T47D (cell line): ENCODE measurements at places on chromosomes 6 and 20.

DNA sequence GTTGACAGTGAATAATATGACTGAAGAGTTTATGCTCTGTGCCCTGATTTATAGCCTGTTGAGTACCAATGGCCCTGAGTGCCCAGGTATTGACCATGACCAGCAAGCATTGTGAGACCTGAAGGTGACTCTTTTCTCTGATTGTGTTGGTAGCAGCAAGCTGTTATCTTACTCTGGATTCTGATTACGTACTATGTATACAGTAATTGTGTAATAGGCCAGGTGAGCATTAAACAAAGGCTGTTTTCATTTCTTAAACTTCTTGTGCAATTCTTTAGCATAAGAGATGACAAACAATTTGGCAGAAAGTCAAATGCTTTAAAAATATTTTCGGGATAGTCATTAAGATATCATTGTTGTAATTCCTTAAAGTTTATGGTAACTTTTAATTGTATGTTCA, 111.7 kb upstream of the PTPRK start:
- DNase-seq: no peak

GRCh38 chr6:31794866-31795615, 511 bp downstream of the VARS1 start:
- no peak for DNase-seq

GRCh38 chr20:61497029-61497627, 245.1 kb downstream of the CDH4 start:
- no peak for DNase-seq

GRCh38 chr6:83153883-83154521, 39.1 kb downstream of the PGM3 start:
- DNase-seq: no peak

GRCh38 chr20:31607640-31608250, 2.7 kb downstream of the ID1 start:
- DNase-seq: no peak

DNA sequence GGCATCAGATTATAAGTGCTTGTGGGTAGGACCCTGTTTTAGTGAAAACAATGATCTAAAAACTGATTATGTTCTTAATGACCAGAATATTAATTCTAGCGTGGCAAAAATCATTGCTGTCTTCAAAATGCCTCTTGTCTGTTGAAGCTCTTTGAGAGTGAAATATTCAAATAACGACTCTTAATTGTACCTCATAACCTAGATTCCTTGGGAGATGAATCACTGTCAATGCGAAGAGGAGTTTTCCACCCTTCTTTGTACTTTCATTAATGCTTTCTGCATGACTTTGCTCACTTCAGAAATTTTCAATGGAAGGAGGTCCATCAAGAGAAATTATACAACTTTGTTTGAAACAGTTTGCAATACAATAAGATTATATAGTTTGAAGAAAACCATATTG, 71.5 kb downstream of the CRYBG1 start:
- no peak for DNase-seq

GRCh38 chr20:25246182-25246999, 1.5 kb upstream of the PYGB start:
- no peak for DNase-seq

- DNase-seq: no peak
These were observed 474.1 kb upstream of the BTBD3 start for GRCh38 chr20:11443382-11444119.

GRCh38 chr6:77337392-77337791, 125.9 kb downstream of the HTR1B start:
- no peak for DNase-seq

DNA sequence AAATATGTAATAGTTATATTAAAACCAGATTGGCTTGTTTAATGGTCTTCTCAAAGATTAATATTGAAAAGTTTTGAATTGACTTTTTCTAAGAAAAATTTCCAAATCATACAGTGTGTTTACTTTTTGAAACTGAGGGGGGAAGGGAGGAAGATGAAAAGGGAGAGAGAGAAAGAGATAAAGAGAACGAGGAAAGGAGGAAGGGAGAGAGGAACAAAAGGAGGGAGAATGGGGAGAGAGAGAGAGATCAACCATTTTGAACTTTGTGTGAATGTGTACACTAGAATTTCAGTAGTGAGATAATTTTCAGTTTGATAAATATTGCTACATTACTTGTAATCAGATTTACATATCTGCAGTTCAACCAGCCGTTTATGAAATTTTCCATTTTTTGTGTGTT, 124.5 kb downstream of the EPHA7 start:
- DNase-seq: no peak

GRCh38 chr20:33281550-33282146, 1.4 kb upstream of the BPIFB1 start:
- no peak for DNase-seq

- no peak for DNase-seq
These were observed 60.5 kb downstream of the MTHFD1L start for GRCh38 chr6:150925976-150926375.

DNA sequence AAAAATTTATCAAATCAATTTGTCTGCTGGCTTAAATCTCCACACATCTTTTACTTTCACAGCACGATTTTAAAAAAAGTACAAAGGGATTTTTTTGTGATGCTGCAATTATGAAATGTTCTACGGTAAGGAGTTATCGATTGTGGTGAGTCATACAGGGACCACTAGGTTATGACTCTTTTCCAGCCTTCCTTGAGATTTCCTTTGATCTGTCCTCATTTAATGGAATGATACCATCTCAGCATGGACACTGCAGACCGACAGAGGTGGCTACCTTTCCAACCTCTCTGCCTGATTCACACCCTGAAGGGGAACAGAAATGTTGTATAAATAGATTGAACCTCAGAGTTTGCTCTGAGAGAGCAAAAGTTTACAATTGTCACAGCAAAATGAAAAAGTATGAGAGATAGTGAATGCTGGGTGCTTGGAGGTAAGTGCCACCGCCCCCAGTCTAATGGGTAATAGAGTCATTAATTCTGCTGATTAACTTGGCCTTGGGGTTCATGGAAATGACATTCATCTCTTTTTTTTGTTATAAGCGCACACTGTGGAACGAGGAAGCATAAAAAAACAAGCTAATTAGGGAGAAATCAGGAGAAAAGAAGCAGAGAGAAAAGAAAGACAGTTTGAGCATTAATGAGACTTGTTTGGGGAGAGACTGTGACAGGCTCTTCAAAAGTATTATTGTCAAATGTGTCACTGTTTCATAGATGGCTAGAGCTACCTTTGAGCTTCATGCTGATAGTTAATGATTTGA, 306.0 kb downstream of the RNF144B start:
- no peak for DNase-seq

DNA sequence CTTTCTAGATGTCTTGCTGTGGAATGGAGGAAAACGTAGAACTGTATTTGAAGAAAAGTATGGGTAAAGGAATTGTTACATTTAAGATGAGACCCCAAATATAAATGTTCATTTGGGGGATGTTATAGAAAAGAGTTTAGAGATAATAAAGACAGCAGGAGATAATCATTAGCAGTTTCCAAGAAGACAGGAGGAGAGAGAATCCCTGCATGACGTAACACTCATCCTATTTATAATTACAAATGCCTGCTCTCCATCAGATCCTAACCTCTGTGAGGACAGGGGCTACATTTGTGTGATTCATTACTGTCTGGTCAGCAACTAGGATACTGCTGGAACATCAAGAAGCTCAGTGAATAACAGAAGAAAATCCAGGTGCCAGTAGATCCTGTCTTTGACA, 133.0 kb upstream of the HDDC2 start:
- DNase-seq: no peak

DNA sequence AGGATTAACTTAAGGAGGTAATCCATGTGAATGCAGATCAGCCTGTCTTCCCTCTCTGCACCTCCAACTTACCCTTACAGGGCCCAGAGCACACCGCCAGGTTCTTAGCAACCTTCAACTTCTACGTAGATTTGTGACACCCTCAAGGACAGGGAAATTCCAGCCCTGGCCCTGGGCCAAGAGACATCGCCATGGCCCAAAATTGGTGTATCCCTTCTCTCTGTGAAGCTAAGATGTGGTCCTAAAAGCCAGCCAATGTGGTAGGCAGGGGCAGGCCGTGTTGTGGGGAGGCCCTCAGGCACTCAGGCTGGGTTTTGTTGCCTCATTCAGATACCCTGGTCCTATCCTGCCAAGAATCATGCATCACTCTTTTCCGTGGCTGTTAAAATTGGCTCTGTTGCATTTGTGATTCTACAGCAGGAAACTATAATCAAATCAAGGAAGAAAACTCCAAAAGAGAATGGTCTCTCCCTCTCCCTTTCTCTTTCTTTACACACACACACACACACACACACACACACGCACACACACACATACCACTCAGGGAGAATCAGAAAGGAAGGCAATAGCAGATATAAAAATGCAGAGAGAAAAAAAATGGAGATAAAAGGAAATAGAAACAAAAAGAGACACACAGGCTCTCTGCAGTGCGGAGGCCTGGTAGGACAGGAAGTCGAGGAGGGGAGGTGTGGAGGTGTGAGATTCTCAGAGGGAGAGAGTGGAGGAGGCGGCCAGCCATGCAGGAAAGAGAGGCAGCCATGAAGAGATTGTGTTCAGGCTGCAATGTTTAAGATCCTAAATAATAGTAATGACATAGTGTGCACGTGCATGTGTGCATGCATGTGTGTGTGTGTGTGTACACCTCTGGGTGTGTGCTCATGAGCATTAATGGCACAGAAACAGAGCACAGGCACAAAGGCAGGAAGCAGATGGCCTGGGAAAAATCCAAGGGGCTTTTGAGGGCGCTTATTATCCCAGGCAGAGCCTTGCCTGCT, 201.8 kb upstream of the LRFN2 start:
- no peak for DNase-seq

DNA sequence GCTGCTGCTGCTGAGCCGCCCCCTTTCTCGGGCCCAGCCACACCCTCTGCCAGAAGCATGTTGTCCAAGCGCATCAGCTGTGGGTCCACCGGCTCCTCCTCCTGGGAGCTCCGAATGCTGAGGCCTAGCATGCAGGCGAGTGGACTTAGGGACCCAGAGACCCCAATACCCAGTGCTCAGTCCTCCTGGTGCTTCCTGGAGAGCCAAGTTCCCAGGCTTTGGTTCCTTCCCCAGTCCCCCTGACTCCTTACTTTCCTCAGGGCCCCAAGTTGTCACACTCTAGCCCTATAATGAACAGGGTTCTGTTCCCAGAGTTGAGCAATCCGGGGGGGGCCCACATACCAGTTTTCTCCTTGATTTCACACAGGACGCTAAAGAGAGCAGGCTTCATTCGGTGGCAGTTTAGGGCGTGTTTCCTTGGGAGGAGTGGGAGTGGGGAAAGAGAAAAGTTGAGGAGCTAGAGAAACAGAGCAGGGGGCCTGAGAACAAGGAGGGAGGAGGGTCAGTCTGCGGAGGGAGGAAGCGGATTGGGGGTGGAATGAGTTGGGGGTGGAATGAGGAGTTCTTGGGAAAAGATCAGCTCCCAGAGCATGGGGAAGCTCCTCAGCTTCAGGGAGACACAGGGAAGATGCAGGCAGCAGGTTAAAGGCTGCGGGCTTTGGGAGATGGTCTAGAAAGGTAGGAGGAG, 1.5 kb downstream of the PBX2 start:
- no peak for DNase-seq

DNA sequence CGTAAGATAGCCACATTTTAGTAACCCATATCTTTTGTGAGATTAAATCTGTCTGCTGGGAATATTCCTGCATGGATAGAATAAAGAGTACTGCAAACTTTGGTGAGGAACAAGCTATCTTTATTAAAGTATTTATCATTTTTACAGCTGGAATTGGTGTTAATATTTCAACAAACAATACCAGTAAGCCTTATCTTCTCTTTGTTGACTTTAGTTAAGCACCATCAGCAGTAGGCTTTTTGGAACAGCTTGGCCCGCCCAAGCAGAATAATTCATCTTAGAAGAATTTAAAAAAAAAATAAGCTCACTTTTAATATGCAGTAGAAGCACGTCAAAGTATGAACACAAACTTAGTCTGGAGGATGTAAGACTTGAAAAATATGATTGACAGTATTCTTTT, 917.8 kb upstream of the ADGRB3 start:
- DNase-seq: no peak

GRCh38 chr6:14423330-14423729, 305.8 kb downstream of the CD83 start:
- no peak for DNase-seq

DNA sequence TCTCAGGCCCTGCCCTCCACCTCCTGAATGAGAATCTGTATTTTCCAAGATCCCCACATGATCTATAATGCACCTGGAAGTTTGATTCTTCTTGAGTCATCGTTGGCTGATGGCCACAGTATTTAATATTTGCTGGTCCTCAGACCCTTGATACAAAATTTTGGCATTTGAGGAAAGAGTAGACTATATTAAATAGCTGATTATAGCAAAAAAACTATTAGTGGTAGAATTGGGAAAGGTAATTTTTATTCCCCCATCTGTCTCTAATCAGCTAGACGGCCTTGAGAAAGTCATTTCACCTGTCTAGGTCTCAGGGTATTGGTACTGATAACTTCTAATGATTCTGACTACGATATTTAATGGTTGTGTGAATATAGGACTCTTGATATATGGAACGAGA, 176.8 kb downstream of the BMP2 start:
- DNase-seq: no peak

DNA sequence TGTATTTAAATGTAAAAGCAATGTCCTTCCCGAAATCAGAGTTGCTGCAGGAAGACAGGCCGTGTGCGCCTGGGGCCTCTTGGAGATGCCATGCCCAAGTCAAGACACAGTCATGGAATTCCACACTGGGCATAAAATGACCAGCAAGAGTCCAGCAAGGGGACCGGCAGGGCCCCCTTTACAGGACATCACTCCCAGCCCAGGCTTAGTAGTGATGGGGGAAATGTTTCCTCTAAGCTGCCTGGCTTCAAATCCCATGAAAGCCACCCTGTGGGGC, 1.9 kb upstream of the PPP1R3G start:
- no peak for DNase-seq

- DNase-seq: no peak
These were observed 80.0 kb upstream of the TNFAIP3 start for GRCh38 chr6:137787016-137787415.

GRCh38 chr6:84417260-84417659, 189.8 kb upstream of the CEP162 start:
- no peak for DNase-seq
